NCI-H524 treated with DMSO at 0.1 percent for 48 hours (cell line): ENCODE measurements at places on chromosomes 3 and 15.
A peak's percentile ranks its signal among the peaks of the same experiment; 100 is the strongest.

GRCh38 chr15:31427411-31427810 lies 100.8 kb downstream of the KLF13 start:
- no peak for DNase-seq

DNA sequence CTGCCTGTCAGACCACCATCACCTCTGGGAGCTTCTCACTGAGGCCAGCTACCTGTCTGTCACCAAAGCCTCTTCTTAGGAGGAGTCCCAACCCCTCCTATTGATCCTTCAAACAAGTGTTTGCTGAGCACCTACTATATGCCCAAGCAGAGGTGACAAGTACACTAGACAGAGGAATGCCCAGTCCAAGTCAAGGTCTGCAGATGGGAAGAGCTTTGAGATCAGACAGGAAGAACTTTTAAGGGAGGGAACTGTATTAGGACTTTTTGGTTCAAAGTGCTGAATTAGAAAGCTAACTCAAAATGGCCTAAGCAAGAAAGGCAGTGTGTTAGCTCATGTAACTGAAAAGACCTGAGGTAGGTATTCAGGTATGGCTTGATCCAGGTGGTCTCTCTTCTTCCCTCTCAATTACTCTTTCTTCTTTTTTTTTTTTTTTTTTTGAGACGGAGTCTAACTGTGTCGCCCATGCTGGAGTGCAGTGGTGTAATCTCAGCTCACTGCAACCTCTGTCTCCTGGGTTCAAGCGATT lies 3.6 kb upstream of the RAD18 start:
- DNase-seq: no peak

DNA sequence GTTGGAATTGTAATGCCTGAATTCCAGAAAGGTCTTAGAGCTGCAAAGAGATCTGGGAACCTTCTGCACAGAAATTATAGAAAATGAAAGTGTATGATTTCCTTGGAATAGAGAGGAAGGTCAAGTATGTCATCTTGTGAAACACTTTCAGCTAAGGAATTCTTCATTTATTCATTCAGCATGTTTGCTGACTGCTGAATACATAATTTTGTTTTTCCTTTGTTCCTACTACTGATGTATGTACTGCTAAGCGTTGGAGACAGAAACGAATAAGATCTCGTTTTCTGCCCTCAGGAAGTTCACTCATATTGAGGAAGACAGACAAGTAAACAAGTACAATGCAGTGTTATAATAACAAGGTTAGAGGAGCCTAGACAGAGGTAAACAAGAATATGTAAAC lies 14.3 kb upstream of the IL20RB start:
- no peak for DNase-seq

DNA sequence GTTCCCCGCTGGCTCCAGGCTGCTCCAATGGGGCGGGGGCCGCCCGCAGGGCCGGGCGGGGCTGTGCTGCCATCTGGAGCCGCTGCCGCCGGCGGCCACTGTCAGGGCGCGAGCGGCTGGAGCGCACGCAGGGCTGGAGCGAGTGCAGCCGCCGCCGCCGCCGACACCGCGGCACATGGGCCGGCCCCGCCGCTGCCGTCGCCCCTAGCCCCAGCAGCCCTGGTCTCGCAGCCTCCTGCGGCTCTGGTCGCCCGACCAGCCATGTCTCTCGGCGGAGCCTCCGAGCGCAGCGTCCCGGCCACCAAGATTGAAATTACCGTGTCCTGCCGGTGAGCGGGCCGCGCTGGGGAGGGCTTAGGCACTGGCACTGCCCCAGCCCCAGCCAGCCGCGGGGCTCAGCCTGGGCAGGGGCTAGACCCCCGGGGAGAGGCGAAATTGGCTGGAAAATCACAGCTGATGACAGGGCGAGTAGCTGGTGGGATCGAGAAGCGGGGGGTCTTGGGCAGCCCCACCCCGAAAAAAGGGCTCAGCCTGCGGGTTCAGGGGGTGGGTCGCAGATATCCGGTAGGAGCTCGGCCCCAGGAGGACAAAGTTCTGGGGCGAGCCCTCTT lies at the start of gene CPNE9:
Gene CPNE9, plus strand, starts transcription at position 98 of the 611 bp plus-strand sequence. Its CDS starts 164 bp downstream, at position 262.
- no peak for DNase-seq

GRCh38 chr3:155763870-155764463 lies 19.1 kb upstream of the PLCH1 start:
- DNase-seq: no peak

- DNase-seq: no peak
Measured at GRCh38 chr3:193271101-193271840, 30.2 kb downstream of the PLAAT1 start.

DNA sequence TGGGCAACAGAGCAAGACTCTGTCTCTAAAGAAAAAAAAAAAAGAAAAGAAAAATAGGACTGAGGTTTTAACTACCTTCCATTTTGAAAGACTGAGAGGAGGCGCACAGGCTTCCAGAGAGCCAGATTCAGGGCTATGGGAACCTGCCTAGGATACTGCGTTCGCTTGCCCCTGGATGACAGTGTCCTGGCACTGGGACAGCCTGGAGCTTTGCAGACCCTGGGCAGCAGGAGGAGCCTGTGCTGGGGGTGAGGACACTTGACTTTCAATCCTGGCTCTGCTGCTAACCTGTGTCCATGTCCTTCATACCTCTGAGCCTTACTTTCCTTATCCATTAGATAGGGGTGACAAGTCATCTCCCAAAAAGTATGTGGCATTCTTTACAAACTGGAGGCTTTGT lies 31.2 kb downstream of the CD276 start:
- no peak for DNase-seq

DNA sequence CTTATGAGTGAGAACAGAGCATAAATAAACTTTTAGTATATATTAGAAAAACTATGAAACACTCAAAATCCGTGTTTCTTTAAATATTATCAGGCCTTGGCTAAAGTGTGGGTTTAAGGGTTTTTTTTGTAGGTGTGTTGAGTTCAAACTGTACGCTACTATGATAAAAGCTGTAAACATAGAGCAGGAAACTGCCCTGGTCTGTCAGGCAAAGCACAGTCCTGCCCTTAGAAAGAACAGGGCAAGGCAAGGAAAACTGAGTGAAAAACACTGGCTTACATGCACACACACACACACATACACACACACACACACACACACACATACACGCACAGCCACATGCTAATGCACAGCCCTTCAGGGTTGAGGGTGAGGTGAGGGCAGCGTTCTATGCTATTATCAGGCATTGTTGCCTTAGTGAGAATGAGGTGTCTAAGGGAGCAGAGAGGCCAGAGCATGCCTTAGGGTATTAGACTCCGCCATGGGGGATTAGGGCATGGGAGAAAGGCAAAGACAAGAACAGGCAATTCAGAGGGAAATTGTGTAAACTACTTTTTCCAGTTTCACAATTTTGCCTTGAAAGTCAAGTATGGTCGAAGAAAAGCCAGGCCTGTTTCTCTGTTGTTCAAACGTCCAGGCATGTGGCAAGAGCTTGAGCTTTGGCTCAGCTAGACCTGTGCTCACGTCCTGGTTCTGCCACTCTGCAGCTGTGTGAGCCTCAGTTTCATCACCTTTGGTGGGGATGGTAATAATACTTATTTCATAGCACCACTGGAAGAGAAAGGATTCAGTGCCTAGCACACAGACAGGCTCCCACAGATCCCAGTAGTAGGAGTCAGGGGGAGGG lies 36.3 kb upstream of the TPM1 start:
- no peak for DNase-seq

DNA sequence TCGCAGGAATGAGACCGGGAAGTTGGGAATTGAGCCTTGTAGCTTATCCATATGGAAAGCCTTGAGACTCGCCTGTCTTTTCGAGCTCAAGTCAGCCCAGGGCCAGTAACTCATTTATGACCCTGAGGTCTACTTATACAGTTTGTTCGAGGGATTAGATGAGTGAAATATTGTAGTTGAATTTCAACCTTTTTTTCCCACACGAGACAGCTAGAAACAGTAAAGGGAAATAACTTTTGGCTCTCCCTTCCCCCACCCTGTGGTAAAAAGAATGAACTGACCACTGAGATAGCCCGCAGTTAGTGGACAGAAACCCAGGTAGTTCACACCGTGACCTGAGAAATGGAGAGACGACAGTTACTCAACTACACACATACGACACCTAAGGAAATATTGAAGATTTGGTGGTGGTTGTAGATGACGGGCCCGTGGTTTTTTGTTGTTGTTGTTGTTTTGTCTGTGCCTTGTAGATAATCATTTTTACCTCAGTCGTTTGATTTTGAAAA lies 841 bp downstream of the EIF3J start:
- DNase-seq: no peak

DNA sequence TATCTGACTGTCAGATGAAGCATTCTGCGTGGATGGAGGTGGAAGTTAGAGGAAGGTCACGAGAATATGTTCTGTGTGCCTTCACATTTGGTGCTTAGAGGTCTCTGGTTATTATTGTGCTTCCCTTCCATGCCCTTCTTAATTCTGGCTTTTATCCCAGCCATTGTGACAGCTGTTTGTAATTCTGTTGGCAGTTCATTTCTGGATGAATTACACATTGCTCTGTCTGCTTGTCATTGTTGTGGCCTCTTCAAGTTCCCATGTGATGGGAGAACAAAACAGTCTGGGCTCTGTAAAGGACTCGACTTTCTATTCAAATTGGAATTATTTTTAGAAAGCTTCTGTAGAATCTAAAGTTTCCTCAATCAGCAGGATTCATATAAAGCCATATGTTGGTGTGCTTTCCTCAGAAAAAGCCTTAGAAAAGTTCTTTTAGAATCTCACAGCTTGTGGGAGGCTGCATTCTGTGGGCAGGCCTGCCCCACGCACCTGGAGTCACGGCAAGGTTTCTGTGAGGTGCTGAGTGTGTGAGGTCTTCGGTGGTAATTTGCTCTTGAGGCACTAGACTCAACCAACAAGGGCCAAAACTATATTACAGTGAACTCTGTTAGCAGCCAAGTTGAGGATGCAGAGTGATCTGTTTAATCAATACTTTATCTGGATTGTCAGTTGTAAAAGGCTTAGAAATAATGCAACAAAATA lies 397.4 kb upstream of the AZI2 start:
- DNase-seq: no peak

- peak; percentile 96 for DNase-seq
Measured at GRCh38 chr15:70097321-70098152, at the start of gene TLE3. TLE3 (minus strand) TSS chr15:70097917; CDS start chr15:70096798, 1,119 bp downstream.

- DNase-seq: no peak
Measured at GRCh38 chr15:49946681-49947080, 172.4 kb downstream of the ATP8B4 start.

GRCh38 chr15:87489902-87490665 lies 766.5 kb downstream of the NTRK3 start:
- DNase-seq: no peak

GRCh38 chr3:134803051-134803505 lies 8.0 kb downstream of the EPHB1 start:
- no peak for DNase-seq

- DNase-seq: no peak
Measured at GRCh38 chr3:125143538-125143937, 69.0 kb downstream of the SLC12A8 start.

GRCh38 chr3:86180696-86181095 lies 810.3 kb downstream of the VGLL3 start:
- peak; percentile 33 for DNase-seq
